ENCODE measurements at places on chromosomes 3 and 15.

DNA sequence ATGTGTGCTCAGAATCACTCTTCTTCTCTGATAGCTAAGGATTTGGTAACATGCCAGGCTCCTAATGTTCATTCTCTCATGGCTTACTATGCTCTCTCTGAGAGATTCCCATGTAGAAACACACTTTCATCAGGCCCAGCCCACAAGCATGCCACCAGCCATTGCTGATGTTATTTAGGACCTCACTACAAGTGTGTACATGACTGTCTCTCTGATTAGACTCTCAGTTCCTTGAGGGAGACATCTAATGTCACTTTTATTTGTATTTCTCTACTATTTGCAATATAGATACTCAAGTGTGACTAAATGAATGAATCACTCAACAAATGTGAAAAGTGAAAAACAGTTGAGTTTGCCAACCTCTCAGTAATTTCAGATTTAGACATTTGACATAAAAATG lies 84.3 kb upstream of the ARL6 start:
- no peak for DNase-seq

- no peak for DNase-seq
Measured at GRCh38 chr15:58440922-58441321, 9.1 kb downstream of the LIPC start.

- DNase-seq, result no peak
Measured at GRCh38 chr15:69472562-69472961, 19.9 kb downstream of the RPLP1 start.

- DNase-seq, result no peak
Measured at GRCh38 chr3:64063207-64063982, 40.1 kb upstream of the PSMD6 start.

GRCh38 chr15:39746176-39746575 lies 36.5 kb downstream of the FSIP1 start:
- DNase-seq, result no peak

DNA sequence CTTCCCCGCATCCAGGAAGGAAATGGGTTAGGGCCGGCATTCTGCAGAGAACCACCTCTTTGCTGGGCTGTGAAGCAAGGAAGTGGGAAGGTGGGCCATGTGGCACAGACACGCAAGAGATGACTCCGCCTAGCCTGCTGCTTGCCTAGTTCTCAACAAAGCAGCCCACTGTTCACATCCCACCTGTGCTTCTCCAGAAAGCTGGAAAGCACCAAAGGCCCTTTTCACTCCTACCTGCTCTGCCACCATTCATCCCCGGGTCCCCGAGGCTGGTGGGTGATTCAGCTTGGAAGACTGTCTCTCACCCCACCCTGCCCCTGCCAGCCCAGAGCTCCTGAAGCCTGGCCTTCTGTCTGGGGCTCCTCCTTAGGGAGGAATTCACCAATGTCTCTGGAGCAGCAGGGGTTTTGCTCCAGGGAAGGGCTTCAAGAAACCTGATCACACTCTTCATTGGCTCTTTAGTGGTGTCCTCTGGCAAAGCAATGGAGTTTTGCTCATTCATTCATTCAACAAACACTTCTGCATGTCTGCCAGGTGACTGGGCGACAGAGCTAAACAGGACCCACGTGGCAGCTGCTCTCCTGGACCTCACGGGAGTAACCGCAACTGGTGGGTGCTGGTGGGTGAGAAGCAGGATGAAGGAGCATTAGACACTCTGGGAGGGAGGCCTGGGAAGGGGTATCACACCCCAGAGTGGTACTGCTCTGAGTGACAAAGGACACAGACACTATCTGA lies 145.4 kb upstream of the TLE3 start:
- no peak for DNase-seq

- no peak for DNase-seq
Measured at GRCh38 chr3:65706776-65707568, 331.7 kb downstream of the MAGI1 start.

- no peak for DNase-seq
Measured at GRCh38 chr15:20671675-20672074, 130.1 kb upstream of the GOLGA6L6 start.

- DNase-seq, result no peak
Measured at GRCh38 chr3:62835554-62836236, 39.5 kb downstream of the CADPS start.

DNA sequence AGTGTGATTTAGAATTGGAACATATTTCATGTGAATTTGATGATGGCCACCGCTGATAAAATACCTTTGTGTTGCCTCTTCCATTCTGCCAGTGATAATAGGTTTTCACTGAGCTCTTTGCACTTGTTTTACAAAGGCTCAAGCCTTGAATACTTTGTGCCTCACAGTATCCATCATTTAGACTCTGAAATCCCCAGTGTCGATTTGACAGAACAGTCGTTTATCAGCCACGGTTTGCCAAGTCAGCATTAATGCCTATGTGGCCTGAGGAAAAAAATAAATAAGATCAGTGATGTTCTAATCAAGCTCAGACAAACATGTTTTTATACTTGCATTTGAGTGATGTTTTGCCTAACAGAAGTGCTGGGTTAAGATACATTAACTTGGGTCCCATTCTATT lies 399.1 kb downstream of the RBMS3 start:
- no peak for DNase-seq

GRCh38 chr15:64930019-64930652 lies 18.4 kb downstream of the ANKDD1A start:
- DNase-seq, result no peak

GRCh38 chr3:137097386-137097785 lies 139.6 kb downstream of the IL20RB start:
- no peak for DNase-seq

DNA sequence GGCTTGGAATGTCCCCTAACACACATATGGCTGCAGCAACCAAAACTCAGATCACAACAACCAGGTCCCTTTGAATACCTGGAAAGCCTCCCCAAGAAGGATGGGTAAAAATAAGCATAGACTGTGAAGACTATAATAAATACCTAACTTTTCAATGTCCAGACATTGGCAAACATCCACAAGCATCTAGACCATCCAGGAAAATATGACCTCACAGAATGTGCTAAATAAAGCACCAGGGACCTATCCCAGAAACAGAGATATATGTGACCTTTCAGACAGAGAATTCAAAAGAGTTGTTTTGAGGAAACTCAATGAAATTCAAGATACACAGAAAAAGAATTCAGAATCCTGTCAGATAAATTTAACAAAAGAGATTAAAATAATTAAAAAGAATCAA lies 109.2 kb downstream of the NEDD4 start:
- DNase-seq, result no peak

DNA sequence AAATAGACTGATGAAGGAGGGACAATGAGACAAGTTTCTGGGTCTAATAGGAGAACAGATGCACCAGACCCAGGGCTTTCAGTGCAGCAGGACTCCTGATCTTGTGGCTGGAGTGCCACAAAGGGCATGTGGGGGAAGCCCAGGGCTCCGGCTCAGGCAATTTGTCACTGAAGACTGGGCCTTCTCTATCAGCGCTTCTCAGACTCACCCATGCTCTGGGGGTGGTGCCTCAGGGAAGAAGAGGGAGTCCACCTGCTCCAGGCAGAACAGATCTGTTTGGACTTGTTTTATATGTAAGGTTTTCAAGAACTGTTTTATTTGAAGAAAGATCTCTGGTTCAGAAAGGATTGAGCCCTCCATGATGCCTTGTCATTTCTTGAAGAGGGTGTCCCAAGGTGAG lies 112.4 kb upstream of the TLE3 start:
- DNase-seq, result no peak

DNA sequence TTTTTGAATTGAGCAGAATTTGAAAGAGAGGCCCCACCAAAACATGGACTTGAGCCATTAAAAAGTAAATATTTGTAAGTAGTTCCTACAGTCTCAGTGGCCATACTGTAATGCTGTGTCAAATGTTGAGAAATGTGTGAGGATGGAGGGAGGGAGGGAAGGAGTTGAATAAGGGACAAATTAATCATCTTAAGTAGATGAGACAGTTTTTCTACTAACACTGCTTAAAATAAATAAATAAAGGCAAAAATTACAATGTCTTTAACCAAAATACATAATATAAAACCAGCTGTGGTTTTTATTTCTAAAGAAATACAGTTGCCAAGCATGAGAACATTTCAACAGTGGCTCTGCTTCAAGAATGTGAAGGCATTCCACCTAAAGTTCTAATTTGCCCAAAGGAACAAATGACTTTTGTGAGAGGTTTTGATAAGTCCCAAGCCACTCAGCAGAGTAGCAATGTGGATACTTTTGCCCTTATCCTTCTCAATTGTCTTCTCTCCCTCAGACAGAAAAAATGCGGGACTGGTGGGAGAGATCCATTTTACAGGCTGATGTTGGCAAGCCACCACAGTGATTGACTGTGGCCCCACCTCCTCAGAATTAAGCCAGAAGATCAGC lies 427.0 kb upstream of the RARB start:
- no peak for DNase-seq

- DNase-seq, result no peak
Measured at GRCh38 chr3:156163848-156164247, 43.5 kb downstream of the KCNAB1 start.

GRCh38 chr3:58234516-58234931 lies 3.1 kb upstream of the ABHD6 start:
- DNase-seq, result no peak

DNA sequence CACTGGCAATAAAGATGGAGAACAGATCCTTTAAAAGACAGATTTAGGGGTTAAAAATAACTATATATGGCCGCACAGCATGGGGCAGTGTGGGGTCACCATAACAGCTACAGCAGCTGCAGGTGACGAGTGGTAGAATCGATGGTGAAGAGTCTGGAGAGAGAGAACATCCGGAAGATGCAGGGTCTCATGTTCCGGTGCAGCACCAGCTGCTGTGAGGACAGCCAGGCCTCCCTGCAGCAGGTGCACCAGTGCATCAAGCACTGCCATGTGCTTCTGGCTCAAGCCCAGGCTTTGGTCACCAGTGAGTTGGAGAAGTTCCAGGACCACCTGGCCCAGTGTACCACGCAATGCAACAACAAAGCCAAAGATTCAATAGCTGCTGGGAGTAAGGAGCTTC lies 93.7 kb upstream of the IMPG2 start:
- no peak for DNase-seq

GRCh38 chr3:80767604-80768003 lies 993.8 kb downstream of the GBE1 start:
- DNase-seq, result no peak

- DNase-seq, result no peak
Measured at GRCh38 chr3:23202203-23202920, 765 bp upstream of the UBE2E2 start.

- DNase-seq, result no peak
Measured at GRCh38 chr3:23183731-23184130, 19.4 kb upstream of the UBE2E2 start.

- no peak for DNase-seq
Measured at GRCh38 chr15:65286069-65286703, 497 bp downstream of the PARP16 start.

DNA sequence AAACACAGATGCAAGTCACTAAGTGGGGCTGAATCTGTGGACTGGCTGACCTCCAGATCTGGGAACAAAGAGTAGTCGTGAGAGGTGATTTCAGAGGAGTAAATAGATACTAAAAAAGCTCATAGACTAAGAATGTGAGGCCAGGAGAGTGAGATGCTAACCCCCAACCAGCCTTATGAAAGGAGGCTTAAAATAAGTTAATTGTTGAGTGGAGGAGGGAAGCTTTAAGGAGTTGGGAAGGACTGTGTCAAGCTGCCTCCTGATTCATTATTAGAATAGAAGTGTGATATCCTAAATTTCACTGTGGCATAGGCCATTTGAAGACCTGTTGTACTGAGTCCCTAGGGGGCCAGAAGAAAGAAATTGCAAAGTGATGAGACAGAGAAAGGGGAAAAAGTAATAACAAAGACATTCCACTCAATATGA lies 107.6 kb downstream of the RBPMS2 start:
- DNase-seq, result no peak

- no peak for DNase-seq
Measured at GRCh38 chr3:67361323-67361722, 293.1 kb downstream of the SUCLG2 start.

GRCh38 chr3:144282313-144282712 lies 310.7 kb downstream of the DIPK2A start:
- no peak for DNase-seq

DNA sequence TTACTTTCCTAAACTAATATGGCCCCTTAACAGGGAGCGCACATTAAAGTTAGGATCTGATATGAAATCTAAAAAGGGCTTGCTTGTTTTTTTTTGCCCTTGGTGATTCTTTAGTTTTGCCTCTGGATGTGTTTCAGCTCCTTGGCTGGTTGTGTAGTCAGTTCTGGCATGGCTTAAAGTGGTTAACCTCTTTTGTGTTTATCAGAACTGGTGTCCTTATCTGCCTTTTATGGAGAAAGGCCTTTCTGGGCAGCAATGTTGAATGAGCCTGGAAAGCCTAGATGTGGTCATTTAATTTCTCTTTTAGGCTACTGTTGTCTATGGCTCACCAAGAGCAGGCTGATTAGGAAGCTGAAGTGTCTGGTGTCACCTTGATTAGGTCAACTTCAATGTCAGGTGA lies 254.5 kb upstream of the ROPN1 start:
- DNase-seq, result no peak

DNA sequence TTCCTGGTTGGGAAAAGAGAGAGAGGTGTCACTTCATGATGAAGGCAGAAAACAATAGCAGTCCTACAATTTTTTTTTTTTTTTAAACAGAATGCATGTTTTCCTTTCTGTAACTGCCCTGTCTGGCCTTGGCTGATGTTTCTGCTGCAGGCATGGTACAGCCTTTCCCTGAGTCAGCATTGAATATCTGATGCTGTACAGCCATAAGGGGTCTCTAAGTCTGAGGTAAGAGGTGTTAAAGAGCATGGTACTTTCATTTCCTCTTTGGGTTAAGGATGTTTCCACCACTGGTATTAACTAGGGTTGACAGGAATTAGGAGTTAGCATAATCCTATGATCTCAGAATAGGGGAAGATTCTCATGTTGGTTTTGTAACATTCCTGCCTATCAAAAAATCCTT lies 147.4 kb downstream of the CHST2 start:
- no peak for DNase-seq

GRCh38 chr3:144687862-144688261 lies 716.2 kb downstream of the DIPK2A start:
- DNase-seq, result no peak

DNA sequence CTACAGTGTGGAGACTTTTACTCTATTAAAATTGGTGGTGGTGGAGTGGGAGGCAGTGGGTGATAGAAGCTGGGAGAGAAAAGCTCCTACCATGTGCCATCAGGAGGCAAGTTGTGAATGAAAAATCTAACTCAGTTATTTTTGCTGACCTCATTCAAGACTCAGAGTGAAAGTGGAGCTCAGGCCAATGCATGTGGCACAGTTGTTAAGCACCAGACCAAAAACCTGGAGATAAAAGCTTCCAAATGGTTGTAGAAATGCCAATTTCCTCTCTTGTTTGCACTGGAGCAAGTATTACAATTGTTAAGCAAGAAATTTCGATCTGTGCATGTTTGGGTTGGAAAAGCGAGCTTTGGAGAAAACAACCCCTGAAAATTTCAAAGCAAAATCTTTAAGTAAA lies 81.5 kb upstream of the PRICKLE2 start:
- DNase-seq, result no peak

- no peak for DNase-seq
Measured at GRCh38 chr3:178289544-178290160, 246.6 kb upstream of the KCNMB2 start.

DNA sequence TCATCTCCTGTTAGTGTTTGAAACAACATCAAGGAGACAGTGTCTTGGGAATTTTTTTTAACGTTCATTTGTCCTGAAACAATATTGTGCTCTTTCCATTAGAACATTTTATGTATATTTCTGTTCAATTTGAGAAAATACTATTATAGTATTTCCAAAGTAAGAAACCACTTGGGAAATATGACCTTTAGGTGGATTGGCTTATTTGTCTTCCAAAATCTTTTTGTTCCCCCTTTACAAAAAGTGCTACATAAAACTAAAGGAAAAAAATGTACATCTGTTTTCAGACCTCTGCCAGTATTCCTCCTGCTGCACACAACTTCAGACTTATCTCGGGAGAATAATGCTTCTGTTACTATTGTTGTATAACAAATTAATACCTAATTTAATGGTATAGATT lies 165.9 kb upstream of the AGTR1 start:
- no peak for DNase-seq

Data from activated T-cell treated with anti-CD3 and anti-CD28 coated beads, Interleukin-2, amount 50 U/mL, for 4 hours (primary cell).